ENCODE measurements at places on chromosomes 5 and 9. TPM values are rescaled to one million over a fixed set of nuclear protein-coding genes. Genes with fewer than 3 reads are reported as not detected.

MYORG gene
- 5.3 TPM for total RNA-seq

WDR38 gene
- total RNA-seq = not detected

CD72 gene
- 1.1 TPM for total RNA-seq

PAIP1 gene
- total RNA-seq = 82.3 TPM

CD14 gene
- total RNA-seq = not detected

IGFBPL1 gene
- total RNA-seq = 2.8 TPM

GAS1 gene
- total RNA-seq = 70.0 TPM

CDX1 gene
- 0.57 TPM for total RNA-seq

GPR151 gene
- not detected for total RNA-seq

CEP120 gene
- 15.3 TPM for total RNA-seq

MCCC2 gene
- 24.3 TPM for total RNA-seq

LTC4S gene
- 1.7 TPM for total RNA-seq

SPATA9 gene
- total RNA-seq = 1.7 TPM

FGF18 gene
- total RNA-seq = 2.1 TPM

CMBL gene
- total RNA-seq = 20.5 TPM

MAP1B gene
- 316 TPM for total RNA-seq

Data from chondrocyte (in vitro differentiated cells).